Ascending aorta (tissue), 2 donors: ENCODE measurements at places on chromosomes 7 and 10. TPM values are rescaled to one million over a fixed set of nuclear protein-coding genes. Genes with fewer than 3 reads are reported as not detected.

Gene STK32C
- 16.2 TPM for total RNA-seq

Gene UCN3
- not detected for total RNA-seq

Gene ENTPD1
- total RNA-seq = 41.6 TPM

Gene SMARCD3
- 105 TPM for total RNA-seq

GRCh38 chr7:135102372-135102771, 45.5 kb upstream of the TMEM140 start:
- H3K27ac ChIP-seq = no peak overlapping the region
- H3K36me3 ChIP-seq = no peaks in the 10 kb centered on the region
- DNase-seq = no peak
- H3K27me3 ChIP-seq = no peaks in the 10 kb centered on the region

GRCh38 chr10:119650692-119651513, at the start of gene BAG3:
Gene BAG3 (plus strand): TSS chr10:119651380. CDS start chr10:119651676, 296 bp downstream.
- H3K27ac ChIP-seq = peak within 1 kb of the TSS; percentile 99
- peak; percentile 82 for DNase-seq
- H3K4me3 ChIP-seq = peak within 1 kb of the TSS; percentile 99
- H3K4me1 ChIP-seq = no peaks in the 10 kb centered on the region
- no peaks in the 10 kb centered on the region for H3K27me3 ChIP-seq

GRCh38 chr7:36601601-36602000, 122.7 kb downstream of the AOAH start:
- no peaks in the 10 kb centered on the region for H3K4me1 ChIP-seq
- no peak overlapping the region for H3K4me3 ChIP-seq
- H3K36me3 ChIP-seq = no peaks in the 10 kb centered on the region
- H3K27ac ChIP-seq = no peak overlapping the region

DNA sequence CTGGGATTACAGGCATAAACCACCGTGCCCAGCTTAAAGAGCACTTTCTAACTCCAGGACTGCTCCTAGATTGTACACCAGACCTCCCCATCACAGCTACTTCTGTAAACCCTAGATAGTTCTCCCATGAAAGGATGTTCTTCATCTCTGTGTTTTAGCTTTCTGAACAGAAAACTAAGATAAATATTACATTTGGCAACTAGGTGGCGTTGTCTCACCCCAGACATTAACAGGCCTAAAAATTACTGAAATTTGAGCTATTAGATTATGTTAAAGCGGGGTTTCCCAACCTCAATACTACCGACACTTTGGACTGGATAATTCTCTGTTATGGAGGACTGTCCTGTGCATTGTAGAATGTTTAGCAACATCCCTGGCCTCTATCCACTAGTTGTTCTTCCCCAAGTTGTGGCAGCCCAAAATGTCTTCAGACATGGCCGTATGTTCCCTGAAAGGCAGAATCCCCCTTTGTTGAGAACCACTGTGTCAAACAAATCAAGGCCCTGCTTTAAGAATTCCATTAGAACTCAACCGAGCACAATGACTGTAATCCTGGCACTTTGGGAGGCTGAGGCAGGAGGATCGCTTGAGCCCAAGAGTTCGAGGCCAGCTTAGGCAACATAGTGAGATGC, 19.1 kb downstream of the ATOH7 start:
- H3K4me3 ChIP-seq = no peak overlapping the region
- H3K27ac ChIP-seq = no peak overlapping the region
- H3K36me3 ChIP-seq = no peaks in the 10 kb centered on the region
- H3K27me3 ChIP-seq = no peaks in the 10 kb centered on the region
- no peaks in the 10 kb centered on the region for H3K4me1 ChIP-seq

DNA sequence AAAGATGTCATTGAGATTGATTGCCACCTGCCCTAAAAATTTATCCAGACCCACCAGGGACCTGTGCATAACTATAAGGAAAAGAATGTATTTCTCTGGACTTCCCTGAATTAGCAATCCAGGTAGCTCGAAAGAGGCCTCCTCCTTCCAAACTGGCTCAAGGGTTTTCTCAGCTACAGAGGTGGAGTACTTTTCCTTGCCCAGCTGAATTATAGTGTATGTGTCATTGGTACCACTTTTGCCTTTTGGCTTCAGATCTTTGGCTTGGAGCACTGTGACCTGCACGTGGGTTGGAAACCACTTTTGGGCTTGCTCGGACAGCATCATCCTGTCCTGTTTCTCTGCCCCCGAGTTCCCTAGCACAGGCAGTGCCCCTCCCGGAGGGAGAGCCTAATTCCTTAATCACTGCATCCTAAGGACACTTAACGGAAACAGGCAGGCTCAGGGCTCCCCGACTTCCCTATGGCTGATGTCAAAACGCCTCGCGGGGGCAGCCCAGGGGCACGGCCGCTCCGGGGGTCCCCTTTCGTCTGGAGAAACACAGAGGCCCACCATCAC, 825 bp downstream of the RAB11FIP2 start:
- H3K27ac ChIP-seq = peak overlapping the region; percentile 98
- no peaks in the 10 kb centered on the region for H3K36me3 ChIP-seq
- DNase-seq = peak; percentile 85
- H3K4me1 ChIP-seq = peaks cover 2% of the 10 kb centered on the region

DNA sequence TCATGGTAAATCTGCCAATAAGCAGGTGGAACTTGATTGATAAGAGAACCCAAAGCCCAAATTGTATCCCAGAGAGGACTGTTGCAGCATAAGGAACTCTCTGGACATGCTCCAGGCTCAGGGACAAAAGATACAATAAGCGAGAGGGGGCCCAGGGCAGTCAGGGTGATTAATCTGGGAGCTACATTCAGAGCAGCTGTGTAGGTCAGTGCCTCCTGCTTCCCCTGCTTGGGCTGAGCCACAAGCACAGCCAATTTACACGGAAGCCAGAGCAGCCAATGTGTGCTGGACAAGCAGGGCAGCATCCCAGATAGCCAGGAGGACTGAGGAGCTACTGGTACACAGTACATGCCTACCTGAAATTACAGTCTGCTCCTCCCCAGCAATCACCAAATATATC, 24.2 kb downstream of the MYPN start:
- no peak overlapping the region for H3K4me3 ChIP-seq
- no peaks in the 10 kb centered on the region for H3K36me3 ChIP-seq
- H3K4me1 ChIP-seq = no peaks in the 10 kb centered on the region
- no peak overlapping the region for H3K27ac ChIP-seq
- DNase-seq = no peak

- H3K27ac ChIP-seq = no peak overlapping the region
- no peak overlapping the region for H3K4me3 ChIP-seq
- H3K36me3 ChIP-seq = no peaks in the 10 kb centered on the region
- no peaks in the 10 kb centered on the region for H3K27me3 ChIP-seq
- H3K4me1 ChIP-seq = no peaks in the 10 kb centered on the region
- no peak for DNase-seq
These were observed 276.3 kb upstream of the KCND2 start for GRCh38 chr7:119996634-119997033.

GRCh38 chr7:28208506-28208905, 27.9 kb upstream of the JAZF1 start:
- H3K4me1 ChIP-seq = no peaks in the 10 kb centered on the region
- no peak overlapping the region for H3K4me3 ChIP-seq
- H3K27ac ChIP-seq = no peak overlapping the region

DNA sequence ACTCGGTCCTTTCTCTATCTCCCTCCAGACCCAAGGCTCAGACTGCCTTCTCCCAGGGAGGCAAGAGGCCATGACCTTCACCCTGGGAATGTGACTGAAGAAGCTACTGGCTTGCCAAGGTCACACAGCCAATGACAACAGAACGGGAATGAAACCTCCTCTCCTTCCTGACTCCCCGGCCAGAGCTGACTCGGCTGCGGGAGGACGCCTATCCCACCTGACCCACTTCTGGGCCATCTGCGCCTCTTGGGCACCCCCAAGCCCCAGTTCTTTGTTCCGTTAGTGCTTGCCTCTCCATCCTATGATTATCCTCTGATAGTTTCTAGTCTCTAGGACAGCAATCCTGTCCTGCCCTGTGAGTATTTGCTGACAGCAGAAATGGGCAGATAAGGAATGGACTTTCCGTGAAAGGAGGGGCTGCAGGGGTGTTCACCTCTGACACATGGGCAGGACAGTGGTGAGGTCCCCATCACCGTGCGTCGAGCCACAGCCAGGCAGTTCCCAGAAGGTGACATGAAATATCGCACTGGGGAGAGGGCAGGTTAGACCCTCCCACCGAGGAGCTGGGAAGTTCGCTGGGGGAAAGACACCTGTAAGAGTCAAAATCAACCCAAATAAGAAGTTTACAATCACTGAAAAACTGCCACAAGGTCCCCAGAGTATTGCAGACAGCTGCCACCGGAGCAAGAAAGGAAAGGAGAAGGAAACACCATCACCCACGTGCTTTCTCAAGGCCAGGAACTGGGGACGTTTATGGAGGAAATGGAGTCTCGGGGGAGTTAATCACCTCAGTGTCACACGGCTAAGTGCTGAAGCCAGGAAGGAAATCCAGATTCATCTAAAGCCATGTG, 63.0 kb downstream of the INSIG1 start:
- no peaks in the 10 kb centered on the region for H3K27me3 ChIP-seq
- no peaks in the 10 kb centered on the region for H3K36me3 ChIP-seq
- H3K27ac ChIP-seq = no peak overlapping the region
- no peak for DNase-seq
- no peaks in the 10 kb centered on the region for H3K4me1 ChIP-seq

DNA sequence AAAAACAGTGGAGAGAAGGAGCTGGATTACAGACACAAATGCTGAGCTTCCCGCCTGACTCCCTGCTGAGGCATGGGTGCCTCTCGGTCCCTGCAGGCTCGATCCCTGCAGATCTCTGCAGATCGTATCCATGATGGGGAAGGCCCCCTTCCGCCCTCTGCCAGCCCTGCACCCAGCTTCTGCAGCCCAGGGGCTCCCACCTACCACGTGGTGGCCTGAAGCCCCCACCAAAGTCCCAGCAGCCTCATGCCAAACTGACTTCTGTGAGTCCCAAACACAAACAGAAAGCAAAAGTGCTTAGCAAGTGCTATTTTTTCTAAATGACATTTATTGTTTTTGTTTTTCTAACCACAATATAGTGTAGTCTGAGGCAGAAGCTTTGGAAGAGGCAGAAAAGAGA, 127.1 kb upstream of the CHST15 start:
- H3K27me3 ChIP-seq = no peaks in the 10 kb centered on the region
- H3K4me1 ChIP-seq = peaks cover 12% of the 10 kb centered on the region
- peak overlapping the region; percentile 71 for H3K27ac ChIP-seq

GRCh38 chr7:134422638-134423037, 36.3 kb downstream of the AKR1B1 start:
- H3K27ac ChIP-seq = no peak overlapping the region
- no peaks in the 10 kb centered on the region for H3K4me1 ChIP-seq
- DNase-seq = no peak
- no peak overlapping the region for H3K4me3 ChIP-seq

- H3K4me3 ChIP-seq = no peak overlapping the region
- no peak for DNase-seq
- no peaks in the 10 kb centered on the region for H3K27me3 ChIP-seq
These were observed 26.6 kb upstream of the KAT6B start for GRCh38 chr10:74799721-74800221.

- no peak overlapping the region for H3K4me3 ChIP-seq
- H3K27ac ChIP-seq = no peak overlapping the region
- no peaks in the 10 kb centered on the region for H3K4me1 ChIP-seq
- H3K36me3 ChIP-seq = no peaks in the 10 kb centered on the region
- no peaks in the 10 kb centered on the region for H3K27me3 ChIP-seq
- DNase-seq = no peak
These were observed 65.3 kb upstream of the SLF2 start for GRCh38 chr10:100847440-100847839.

DNA sequence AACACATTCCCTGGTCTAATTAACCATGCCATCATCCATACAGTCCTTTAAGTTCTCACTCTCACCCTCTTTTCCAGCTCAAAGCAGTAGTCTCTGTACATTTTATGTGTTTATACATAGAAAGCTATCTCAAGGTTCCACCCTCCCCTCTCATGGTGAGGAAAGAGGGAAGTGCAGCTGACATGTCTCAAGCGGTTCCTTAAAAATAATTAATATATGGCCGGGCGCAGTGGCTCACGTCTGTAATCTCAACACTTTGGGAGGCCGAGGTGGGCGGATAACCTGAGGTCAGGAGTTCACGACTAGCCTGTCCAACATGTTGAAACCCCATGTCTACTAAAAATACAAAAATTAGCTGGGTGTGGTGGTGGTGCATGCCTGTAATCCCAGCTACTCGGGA, 36.7 kb downstream of the ZC3HAV1 start:
- no peak overlapping the region for H3K27ac ChIP-seq
- no peaks in the 10 kb centered on the region for H3K4me1 ChIP-seq
- peaks cover 61% of the 10 kb centered on the region for H3K36me3 ChIP-seq
- H3K27me3 ChIP-seq = no peaks in the 10 kb centered on the region
- no peak overlapping the region for H3K4me3 ChIP-seq
- no peak for DNase-seq

- H3K36me3 ChIP-seq = peaks cover 4% of the 10 kb centered on the region
- H3K27ac ChIP-seq = peak overlapping the region; percentile 90
- H3K4me1 ChIP-seq = peaks cover 30% of the 10 kb centered on the region
- no peak for DNase-seq
- no peaks in the 10 kb centered on the region for H3K27me3 ChIP-seq
These were observed 82.1 kb downstream of the ZRANB1 start for GRCh38 chr10:125023862-125024496.

DNA sequence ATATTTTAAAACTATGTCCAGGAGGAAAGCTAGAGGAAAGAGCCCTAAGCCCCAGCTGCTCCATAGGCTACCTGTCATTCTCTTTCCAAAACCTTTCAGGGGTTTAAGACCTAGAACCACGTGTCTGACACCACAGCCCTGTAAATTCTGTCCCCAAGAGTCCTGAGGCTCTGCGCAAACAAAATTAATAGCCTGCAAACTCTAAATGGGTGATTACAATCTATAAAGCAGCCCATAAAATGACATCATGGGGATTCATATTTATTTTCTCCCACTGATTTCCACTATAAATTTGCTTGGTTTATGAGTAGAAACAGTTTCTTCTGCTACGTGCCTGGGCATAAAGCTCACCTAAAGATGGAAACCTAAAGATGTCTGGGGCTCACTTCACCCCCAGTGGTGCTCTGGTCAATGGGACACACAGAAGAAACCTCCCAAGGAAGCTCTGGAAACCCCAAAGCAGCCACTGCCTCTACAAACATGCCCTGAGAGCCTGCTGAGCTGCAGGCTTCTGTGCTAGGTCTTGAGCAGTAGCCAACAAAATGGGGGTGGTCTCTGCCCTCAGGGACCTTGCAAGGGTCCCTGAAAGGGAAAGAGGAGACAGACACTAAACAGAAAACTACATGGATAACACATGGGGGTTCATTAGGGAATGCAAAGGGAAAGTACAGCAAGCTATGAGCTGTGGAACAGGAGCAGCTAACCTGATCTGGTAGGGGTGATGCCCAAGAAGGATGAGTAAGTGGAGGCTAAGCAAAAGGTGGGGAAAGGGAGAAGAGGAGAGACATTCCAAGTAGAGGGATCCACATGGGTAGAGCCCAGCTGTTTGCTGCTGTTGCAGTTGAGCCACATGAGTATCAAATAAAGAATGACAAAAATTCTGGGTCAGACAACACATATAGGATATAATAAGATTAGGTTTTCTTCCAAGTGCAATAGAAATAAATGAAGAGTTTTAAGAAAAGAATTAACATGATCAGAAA, 331.7 kb downstream of the KCNMA1 start:
- H3K27me3 ChIP-seq = no peaks in the 10 kb centered on the region
- peaks cover 8% of the 10 kb centered on the region for H3K4me1 ChIP-seq
- no peak overlapping the region for H3K27ac ChIP-seq
- no peak for DNase-seq
- H3K4me3 ChIP-seq = no peak overlapping the region
- no peaks in the 10 kb centered on the region for H3K36me3 ChIP-seq
